ENCODE measurements at places on chromosomes 6 and 20. TPM values are rescaled to one million over a fixed set of nuclear protein-coding genes. Genes with fewer than 3 reads are reported as not detected.

DNA sequence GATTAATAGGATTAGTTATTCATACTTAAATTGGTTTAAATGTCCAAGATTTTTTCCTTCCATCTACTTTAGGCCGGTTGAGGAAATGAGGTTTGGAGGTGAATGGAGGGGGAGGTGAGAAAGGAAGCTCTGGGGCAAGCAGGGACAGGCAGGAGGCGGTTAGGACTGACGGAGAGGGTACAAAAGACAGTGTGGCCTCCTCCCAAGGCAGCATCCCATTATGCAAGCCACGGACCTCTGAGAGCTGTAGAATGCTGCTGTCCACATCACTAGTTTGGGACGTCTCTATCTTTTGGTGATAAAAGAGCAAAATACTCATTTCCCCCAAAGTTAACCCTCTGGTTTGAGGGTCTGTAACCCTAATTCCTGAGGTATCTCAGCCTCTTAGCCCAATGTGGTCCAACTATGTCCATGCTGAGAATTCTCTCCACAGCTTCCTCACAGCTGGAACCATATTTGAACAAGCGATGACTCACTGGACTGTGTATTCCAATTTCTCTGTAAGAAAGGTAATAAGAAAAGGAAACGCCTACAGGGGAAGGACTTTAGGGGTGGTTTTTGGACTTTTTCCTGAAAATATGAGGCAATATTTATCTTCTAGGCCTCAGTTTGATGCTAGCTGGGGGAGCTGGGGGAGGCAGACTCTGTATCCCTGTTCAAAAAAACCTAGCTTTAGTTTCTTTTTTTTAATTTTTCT, 172.2 kb downstream of the TFAP2B start:
- H3K27me3 ChIP-seq, result no peaks in the 10 kb centered on the region
- no peaks in the 10 kb centered on the region for H3K4me1 ChIP-seq
- DNase-seq, result no peak
- no peaks in the 10 kb centered on the region for H3K36me3 ChIP-seq

- no peak overlapping the region for H3K27ac ChIP-seq
- no peaks in the 10 kb centered on the region for H3K4me1 ChIP-seq
- no peak for DNase-seq
- H3K36me3 ChIP-seq, result no peaks in the 10 kb centered on the region
- no peaks in the 10 kb centered on the region for H3K27me3 ChIP-seq
Measured at GRCh38 chr20:5845681-5846615, 95.7 kb downstream of the SHLD1 start.

DNA sequence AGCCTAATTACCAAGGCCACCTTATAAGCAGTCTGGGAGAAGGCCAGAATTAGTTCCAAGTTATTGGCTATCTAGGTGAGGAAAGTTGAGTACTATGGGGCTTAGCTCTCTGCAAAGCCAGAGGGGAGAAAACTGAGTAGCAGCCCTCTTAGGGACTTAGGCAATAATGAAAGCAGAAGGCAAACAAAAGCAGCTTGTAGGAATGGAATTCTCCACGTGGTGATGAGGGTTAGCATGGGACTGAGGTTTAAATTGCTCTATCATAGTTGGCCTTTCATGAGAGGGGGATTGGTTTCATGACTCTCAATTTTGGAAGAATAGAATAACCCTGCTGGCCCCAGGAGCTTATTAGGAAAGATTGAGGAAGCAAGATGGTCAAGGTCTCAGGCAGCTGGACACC, 7.0 kb upstream of the UBE2J1 start:
- no peak overlapping the region for H3K27ac ChIP-seq
- no peaks in the 10 kb centered on the region for H3K36me3 ChIP-seq
- no peak overlapping the region for H3K4me3 ChIP-seq
- no peak for DNase-seq

DNA sequence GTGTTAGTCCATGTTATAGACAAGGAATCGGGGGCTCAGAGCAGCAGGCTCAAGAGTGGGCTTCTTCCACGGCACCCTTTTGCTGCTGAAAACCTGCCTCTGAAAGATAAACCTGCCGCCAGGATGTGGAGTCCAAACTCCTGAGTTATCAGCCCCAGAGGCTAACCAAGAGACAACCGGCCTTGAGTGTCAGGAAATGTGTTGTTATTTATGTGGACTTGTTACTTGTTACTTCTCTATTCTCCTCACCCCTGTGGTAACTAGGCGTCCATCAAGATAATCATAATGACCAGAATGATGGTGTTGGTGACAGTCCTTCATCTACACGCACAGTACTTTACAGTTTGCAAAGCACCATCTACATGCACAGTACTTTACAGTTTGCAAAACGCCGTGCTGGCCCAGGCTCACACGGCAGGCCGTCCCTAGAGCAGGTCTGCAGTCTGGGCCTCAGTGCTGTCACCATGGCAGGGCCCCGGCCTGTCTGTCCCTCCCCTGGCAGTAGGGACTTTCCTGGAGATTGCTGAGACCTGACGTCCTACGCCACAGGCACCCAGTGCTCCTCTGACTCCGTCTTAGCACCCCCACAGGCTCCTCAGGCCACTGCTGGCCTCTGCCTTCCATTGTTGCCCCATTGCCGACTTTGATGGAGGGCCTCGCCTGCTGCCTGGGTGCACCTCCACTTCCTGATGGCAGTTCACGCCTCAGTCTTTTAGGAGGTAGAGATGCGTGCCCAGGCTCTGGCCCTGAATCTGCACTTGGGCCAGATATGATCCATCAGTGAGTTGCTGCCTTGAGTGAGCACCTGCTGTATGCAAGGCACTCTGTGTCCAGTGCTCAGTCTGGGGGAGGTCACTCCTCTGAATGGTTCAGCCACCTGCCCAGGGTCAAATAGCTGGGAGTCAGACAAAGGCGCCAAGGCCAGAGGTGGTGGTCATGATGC, 9.1 kb upstream of the BPIFB4 start:
- no peaks in the 10 kb centered on the region for H3K36me3 ChIP-seq
- H3K27me3 ChIP-seq, result no peaks in the 10 kb centered on the region
- H3K27ac ChIP-seq, result no peak overlapping the region
- no peaks in the 10 kb centered on the region for H3K4me1 ChIP-seq
- H3K4me3 ChIP-seq, result no peak overlapping the region
- no peak for DNase-seq

- H3K36me3 ChIP-seq, result no peaks in the 10 kb centered on the region
- no peak for DNase-seq
- no peak overlapping the region for H3K4me3 ChIP-seq
- H3K4me1 ChIP-seq, result no peaks in the 10 kb centered on the region
Measured at GRCh38 chr6:25997921-25998320, 35.3 kb downstream of the TRIM38 start.

- H3K4me1 ChIP-seq, result no peaks in the 10 kb centered on the region
- no peak overlapping the region for H3K4me3 ChIP-seq
- DNase-seq, result no peak
Measured at GRCh38 chr20:6802227-6802626, 34.7 kb downstream of the BMP2 start.

DNA sequence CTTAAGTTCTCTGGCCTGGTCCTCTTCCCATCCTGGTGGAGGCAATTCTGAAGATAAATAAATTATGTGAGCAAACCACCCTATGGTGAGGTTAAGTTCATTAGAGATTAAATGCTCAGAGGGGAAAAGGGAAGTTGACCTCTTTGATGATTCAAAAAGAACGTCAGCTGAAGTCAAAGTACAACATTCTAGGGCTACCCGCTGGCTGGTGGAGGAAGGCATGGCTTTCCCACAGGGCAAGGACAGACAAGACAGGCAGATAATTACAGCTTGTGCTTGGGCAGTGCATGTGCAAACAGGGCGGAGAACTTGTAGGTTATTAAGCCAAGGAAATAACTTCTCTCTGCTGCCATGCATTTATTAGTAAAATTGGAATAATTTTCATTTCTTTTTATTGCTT, 91.0 kb upstream of the SLC24A3 start:
- H3K4me3 ChIP-seq, result no peak overlapping the region
- no peaks in the 10 kb centered on the region for H3K27me3 ChIP-seq
- H3K27ac ChIP-seq, result no peak overlapping the region
- no peaks in the 10 kb centered on the region for H3K4me1 ChIP-seq
- DNase-seq, result no peak

Gene NKAIN4
- total RNA-seq, result 29.7 TPM

Gene C20orf144
- total RNA-seq, result 0.16 TPM

Gene PROKR2
- total RNA-seq, result not detected

Gene OR12D3
- total RNA-seq, result not detected

Gene MLN
- not detected for total RNA-seq

Gene USP49
- total RNA-seq, result 3.4 TPM

Gene LGSN
- total RNA-seq, result 0.19 TPM

Measured in kidney (tissue), 22 donors.